Activated CD8-positive, alpha-beta T cell treated with anti-CD3 and anti-CD28 coated beads for 36 hours (primary cell): ENCODE measurements at places on chromosomes 5 and 9. TPM values are rescaled to one million over a fixed set of nuclear protein-coding genes. Genes with fewer than 3 reads are reported as not detected.

The TAF1L gene
- total RNA-seq: not detected

The LCN6 gene
- total RNA-seq: not detected

The ADAMTS6 gene
- 1.1 TPM for total RNA-seq

The IL12B gene
- total RNA-seq: not detected

The HCN1 gene
- not detected for total RNA-seq

DNA sequence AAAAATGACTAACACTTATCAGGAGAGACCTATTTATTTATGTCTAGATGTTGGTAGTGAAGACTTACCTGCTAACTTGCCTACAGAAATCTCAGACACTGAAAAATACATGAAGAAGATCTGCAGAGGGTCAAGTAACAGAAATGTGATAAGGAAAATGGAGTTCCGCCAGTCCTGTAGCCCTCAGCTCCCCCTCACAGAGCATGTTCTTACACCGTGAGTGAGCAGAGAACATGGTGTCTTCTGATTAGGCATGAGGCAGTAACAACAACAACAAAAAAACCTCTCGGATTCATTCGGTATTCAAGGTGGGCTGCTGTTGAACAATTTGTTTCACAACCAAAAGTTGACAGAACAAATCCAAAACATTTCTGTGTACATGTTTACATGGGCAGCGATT is 162.0 kb upstream of the SNX2 start:
- DNase-seq: no peak
- no peaks in the 10 kb centered on the region for H3K36me3 ChIP-seq
- no peaks in the 10 kb centered on the region for H3K27me3 ChIP-seq
- H3K4me1 ChIP-seq: no peaks in the 10 kb centered on the region

GRCh38 chr5:11075035-11075805 is 314.2 kb upstream of the DAP start:
- no peaks in the 10 kb centered on the region for H3K36me3 ChIP-seq
- H3K4me1 ChIP-seq: no peaks in the 10 kb centered on the region
- peaks cover 4% of the 10 kb centered on the region for H3K27me3 ChIP-seq
- no peak overlapping the region for H3K4me3 ChIP-seq
- DNase-seq: no peak

GRCh38 chr5:138583984-138584637 is 8.9 kb upstream of the HSPA9 start:
- H3K27me3 ChIP-seq: peaks cover 1% of the 10 kb centered on the region
- peaks cover 2% of the 10 kb centered on the region for H3K4me1 ChIP-seq
- no peak overlapping the region for H3K4me3 ChIP-seq
- no peak overlapping the region for H3K27ac ChIP-seq

DNA sequence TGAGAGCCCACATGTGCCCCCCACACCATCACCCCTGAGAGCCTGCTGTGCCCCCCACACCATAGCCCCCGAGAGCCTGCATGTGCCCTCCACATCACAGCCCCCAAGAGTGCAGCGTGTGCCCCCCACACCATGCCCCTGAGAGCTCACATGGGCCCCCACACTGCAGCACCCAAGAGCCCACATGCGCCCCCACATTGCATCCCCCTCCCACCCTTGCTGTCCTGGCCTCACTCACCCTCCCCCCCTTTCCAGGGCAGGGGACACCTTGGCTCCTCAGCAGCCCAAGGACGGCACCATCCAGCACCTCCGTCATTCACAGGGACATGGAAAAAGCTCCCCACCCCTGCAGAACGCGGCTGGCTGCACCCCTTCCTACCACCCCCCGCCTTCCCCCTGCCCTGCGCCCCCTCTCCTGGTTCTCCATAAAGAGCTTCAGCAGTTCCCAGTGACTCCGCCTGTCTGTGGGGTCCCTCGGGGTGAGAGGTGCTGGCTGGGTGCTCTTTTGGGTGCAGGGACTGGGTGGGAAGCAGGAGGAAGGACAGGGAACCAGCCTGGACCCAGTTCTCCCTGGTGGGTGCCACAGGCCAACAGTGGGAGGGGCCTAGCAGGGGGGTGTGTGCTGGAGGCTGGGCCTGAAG is 5.0 kb downstream of the LCN1 start:
- H3K4me3 ChIP-seq: no peak overlapping the region
- DNase-seq: no peak
- no peaks in the 10 kb centered on the region for H3K4me1 ChIP-seq
- H3K27me3 ChIP-seq: no peaks in the 10 kb centered on the region

DNA sequence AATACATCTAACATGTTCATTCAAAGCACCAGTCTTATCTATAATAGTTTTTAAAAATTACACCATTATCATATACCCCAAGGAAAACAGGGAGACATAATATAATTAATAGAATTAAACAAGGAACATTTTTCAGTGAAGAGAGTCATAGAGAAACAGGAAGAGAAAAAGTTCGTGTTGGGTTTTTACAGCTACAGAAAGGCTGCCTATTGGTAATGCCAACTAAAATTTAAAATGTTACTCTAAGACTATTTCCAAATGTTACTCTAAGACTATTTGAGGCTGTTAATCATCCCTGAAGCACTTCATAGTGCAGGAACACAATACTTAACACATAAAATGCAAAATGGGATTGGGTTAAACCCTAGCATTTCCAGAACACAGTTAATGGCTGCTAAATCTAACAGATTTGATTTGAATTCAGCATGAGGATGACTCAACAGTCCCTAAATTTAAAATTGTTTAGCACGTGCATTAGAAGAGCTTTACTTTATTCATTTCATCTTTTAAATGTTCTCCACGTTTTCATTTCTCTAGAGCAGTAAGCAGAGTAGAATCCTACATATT is 54.5 kb downstream of the OXCT1 start:
- H3K27me3 ChIP-seq: no peaks in the 10 kb centered on the region
- H3K4me3 ChIP-seq: no peak overlapping the region
- DNase-seq: no peak
- H3K36me3 ChIP-seq: peaks cover 37% of the 10 kb centered on the region

- no peaks in the 10 kb centered on the region for H3K36me3 ChIP-seq
- peaks cover 49% of the 10 kb centered on the region for H3K4me1 ChIP-seq
- H3K27me3 ChIP-seq: no peaks in the 10 kb centered on the region
- no peak overlapping the region for H3K27ac ChIP-seq
- H3K4me3 ChIP-seq: no peak overlapping the region
Measured at GRCh38 chr9:99071313-99072039, 33.4 kb upstream of the TGFBR1 start.

- DNase-seq: no peak
- H3K4me3 ChIP-seq: no peak overlapping the region
- no peaks in the 10 kb centered on the region for H3K27me3 ChIP-seq
- H3K4me1 ChIP-seq: no peaks in the 10 kb centered on the region
- H3K27ac ChIP-seq: no peak overlapping the region
- H3K36me3 ChIP-seq: no peaks in the 10 kb centered on the region
Measured at GRCh38 chr5:173774271-173774761, 113.8 kb upstream of the CPEB4 start.

GRCh38 chr9:34454571-34455065 is 3.8 kb downstream of the FAM219A start:
- DNase-seq: peak; percentile 65
- H3K36me3 ChIP-seq: no peaks in the 10 kb centered on the region
- H3K4me3 ChIP-seq: no peak overlapping the region
- H3K27me3 ChIP-seq: peaks cover 2% of the 10 kb centered on the region
- no peak overlapping the region for H3K27ac ChIP-seq

GRCh38 chr5:64437496-64437895 is 68.3 kb upstream of the RGS7BP start:
- DNase-seq: no peak
- H3K27ac ChIP-seq: no peak overlapping the region
- no peak overlapping the region for H3K4me3 ChIP-seq
- H3K36me3 ChIP-seq: no peaks in the 10 kb centered on the region
- no peaks in the 10 kb centered on the region for H3K4me1 ChIP-seq

DNA sequence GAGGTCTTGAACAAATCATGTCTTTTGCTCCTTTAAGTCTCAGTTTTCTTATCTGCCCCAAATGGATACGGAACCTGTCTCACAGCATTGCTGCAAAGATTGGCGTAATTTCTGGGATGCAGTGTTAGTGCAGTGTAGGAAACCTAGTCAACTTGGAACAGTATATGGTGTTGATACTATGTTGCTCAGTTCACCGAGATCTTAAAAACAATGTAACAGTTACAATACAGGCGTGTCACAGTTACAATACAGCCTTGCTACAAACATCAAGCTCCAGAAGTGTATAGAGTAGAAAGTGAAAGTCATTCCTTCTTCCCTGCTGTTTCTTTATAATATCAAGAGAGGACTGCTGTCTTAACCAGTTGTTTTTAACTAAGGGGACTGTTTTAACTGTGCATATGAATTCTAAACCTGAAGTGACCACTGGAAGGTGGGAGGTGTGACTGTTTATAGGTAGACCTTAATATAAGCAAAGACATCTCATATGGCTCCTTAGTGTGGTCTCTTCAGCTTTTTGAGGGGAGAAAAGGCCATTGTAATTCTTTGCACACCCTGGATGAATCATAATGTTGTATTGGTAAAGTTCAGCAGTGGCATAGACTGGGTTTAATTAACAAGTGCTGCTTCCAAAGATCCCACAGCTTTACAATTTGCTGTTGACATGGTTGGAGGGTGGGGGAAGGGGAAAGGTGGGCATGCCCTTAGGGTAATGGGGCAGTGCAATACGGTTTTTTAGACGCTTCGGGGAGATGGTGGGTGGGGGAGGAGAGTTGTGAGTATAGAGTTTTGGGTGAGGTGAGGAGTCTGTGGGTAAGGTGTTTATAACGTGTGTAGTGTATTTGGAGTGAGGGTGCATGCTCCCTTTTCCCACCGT is 12.9 kb downstream of the PRRC2B start:
- peak overlapping the region; percentile 79 for H3K27ac ChIP-seq
- peak; percentile 59 for DNase-seq
- H3K4me3 ChIP-seq: peak overlapping the region; percentile 60
- H3K4me1 ChIP-seq: peaks cover 92% of the 10 kb centered on the region
- H3K27me3 ChIP-seq: no peaks in the 10 kb centered on the region
- H3K36me3 ChIP-seq: peaks cover 20% of the 10 kb centered on the region

DNA sequence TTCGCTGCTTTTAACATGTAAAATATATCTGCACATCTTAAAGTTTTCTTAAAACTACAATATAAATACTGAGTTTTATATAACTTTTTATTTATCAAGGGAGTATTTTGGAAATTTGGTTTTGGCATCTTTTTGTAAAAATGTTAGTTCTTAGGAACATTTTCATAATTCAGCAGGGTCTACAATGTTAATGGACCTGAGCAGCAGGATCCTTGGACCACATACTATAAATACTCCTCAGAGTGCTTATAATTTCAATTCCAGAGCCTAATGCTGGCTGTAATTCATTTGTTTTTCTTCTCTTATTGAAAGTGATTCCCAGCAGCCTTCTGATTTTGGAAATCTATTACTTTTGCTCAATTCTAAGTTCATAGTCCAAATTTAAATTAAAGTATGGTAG is 1216.2 kb downstream of the MAT2B start:
- H3K36me3 ChIP-seq: no peaks in the 10 kb centered on the region
- H3K4me1 ChIP-seq: no peaks in the 10 kb centered on the region
- DNase-seq: no peak
- H3K27me3 ChIP-seq: no peaks in the 10 kb centered on the region
- no peak overlapping the region for H3K27ac ChIP-seq

- DNase-seq: no peak
- H3K27ac ChIP-seq: no peak overlapping the region
- H3K36me3 ChIP-seq: no peaks in the 10 kb centered on the region
- no peak overlapping the region for H3K4me3 ChIP-seq
Measured at GRCh38 chr5:61619777-61620518, 287.9 kb downstream of the ZSWIM6 start.
